CD4-positive, alpha-beta T cell treated with Interleukin-6 at 100 ng/mL for 8 hours (primary cell): ENCODE measurements at places on chromosomes 7 and 10.
A peak's percentile ranks its signal among the peaks of the same experiment; 100 is the strongest.

- no peak for DNase-seq
Observed at GRCh38 chr10:17747883-17748550, 4.0 kb upstream of the TMEM236 start.

- DNase-seq = no peak
Observed at GRCh38 chr10:85603151-85603940, 763.2 kb downstream of the GRID1 start.

DNA sequence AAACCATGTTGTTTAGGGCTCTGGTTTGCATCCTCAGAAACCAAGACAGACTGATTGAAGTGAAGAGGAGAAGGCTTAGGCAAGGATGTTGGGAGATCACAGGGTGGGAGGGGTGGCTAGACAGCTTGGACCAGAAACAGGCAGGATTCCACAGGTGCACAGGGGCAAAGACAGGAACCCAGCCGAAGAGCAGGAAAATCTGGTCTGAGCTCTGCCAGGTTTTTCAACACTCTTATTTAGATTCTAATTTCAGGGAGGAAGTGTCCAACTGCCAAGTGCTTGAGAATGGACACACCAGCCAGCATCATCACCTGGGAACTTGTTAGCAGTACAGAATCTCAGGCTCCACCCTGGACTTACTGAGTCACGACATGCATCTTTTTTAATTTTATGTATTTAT, 93.8 kb downstream of the MARCHF5 start:
- DNase-seq = no peak

- DNase-seq = no peak
Observed at GRCh38 chr10:128161031-128161430, 34.8 kb upstream of the MKI67 start.

- no peak for DNase-seq
Observed at GRCh38 chr10:74892839-74893238, 66.4 kb downstream of the KAT6B start.

GRCh38 chr7:50822110-50822509, 39.4 kb upstream of the GRB10 start:
- no peak for DNase-seq

GRCh38 chr10:99711129-99711719, 20.7 kb downstream of the COX15 start:
- peak; percentile 26 for DNase-seq

DNA sequence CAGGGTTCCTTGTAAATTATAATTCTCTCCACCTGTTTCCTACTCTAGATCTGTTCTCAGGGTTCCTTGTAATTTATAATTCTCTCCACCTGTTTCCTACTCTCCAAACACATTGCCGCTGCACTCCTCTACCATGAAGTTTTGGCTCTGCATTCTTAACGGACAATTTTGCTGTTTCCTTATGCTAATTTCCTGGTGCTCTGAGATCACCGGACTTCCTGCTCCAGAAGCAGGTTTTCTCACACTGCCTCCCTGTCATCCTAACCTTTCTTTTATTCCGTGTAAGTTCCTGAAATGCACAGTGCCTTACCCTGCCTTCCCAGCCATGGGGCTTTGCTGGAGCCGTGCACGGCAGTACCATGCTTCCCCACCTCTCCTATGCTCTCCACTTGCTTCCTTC, 256.8 kb downstream of the PLXNA4 start:
- no peak for DNase-seq

- no peak for DNase-seq
Observed at GRCh38 chr10:5643346-5644067, 22.9 kb downstream of the ASB13 start.

DNA sequence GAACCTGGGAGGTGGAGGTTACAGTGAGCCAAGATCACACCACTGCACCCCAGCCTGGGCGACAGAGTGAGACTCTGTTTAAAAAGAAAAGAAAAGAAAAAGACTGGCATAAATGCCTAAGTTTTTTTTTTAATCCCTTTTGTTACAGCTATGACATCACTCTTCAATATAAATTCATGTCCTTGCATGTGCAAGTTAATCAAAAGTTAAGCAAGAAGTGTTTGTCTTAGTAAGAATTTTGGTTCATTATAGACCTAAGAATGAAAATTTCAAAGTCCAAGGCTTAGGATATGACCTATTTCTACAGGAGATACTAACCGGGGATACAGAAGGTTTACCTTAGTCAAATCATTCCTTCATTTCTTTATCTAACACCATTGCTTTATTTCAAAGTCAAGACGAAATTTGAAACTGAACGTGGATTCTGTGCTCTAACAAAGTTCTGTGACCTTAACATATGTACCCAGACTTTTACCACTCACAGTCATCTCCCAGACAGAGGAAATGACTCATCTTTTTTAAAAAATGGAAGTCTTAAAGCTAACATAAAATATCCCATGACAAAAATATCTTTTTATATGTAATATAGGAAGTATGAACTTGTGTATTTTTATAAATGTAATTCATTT, 29.3 kb upstream of the ITGB8 start:
- DNase-seq = no peak

DNA sequence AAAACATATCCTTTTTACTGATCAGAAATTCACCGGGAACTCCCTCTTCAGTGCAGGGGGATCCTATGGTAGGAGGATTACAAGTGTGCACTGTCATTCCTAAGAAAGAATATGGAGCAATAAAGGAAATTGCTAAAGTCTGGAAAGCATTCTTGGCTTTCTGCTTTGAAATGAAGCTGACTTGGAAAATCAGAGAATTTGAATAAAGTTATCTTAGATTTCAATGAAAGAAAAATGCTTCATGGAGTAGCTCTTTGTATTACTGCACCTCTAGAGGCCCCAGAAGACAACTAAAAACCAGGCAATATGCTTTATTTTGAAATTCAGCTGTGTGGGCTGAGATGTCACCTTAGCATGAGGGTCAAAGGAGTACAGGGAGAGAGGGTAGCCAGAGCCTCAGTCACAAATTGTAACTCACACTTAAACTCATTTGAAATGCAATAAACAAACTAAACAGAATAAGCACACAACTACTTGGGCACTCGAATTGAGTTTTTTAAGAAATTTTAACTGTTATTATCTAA, 102.5 kb downstream of the IMMP2L start:
- no peak for DNase-seq

DNA sequence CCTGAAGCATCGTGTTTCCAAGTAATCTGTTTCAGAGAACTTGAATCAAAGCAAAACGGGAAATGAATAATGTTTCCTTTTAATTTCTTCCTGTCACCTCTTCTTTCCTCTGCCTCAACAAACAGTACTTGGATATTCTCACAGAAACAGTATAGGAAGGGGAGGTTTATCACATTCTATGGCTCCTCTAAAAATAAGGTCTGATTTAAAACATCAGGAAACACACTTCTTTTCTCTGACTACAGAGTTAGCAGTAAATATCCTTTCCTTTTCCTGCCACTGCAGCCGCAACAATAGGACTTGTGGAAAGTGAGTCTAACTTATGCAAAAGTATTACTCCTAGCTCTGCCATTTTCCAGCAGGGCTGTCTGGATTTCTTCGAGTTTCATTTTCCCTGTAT, 62.3 kb downstream of the CH25H start:
- DNase-seq = no peak

GRCh38 chr10:34994565-34995142, 95.5 kb downstream of the CUL2 start:
- DNase-seq = peak; percentile 58
